ENCODE measurements at places on chromosomes 4 and X.

- no peak for DNase-seq
Observed at GRCh38 chr4:15793506-15794363, 15.6 kb downstream of the CD38 start.

GRCh38 chr4:86921608-86922252, 13.1 kb upstream of the AFF1 start:
- DNase-seq = no peak

DNA sequence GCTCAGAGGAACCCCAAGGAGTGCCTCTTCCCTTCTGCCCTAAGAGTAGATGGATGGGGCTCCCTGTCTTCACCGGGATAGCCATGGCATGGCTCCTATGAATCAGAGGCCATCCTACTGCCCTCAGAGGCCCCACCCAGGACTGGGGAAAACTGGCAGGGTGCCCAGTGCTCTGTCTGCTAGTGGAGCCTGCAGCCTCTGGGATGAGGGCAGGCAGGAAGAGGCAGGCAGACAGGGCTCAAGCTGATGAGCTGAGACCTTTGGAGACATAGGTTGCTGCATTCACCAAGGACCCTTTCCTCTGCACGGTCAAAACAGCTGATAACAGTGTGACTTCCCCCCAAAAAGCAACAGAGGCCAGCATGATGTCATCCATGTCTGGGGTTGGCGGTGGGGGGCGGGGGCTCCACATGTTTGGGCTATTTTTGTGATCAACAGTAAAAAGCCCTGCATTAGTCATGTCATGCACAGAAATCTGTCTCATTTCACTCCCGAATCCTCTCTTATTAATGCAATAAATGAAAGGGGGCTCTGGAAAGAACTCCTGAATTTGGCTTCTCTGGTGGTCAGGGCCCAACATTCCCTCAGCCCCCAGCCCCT, 207.6 kb upstream of the MAMLD1 start:
- peak; percentile 10 for DNase-seq

DNA sequence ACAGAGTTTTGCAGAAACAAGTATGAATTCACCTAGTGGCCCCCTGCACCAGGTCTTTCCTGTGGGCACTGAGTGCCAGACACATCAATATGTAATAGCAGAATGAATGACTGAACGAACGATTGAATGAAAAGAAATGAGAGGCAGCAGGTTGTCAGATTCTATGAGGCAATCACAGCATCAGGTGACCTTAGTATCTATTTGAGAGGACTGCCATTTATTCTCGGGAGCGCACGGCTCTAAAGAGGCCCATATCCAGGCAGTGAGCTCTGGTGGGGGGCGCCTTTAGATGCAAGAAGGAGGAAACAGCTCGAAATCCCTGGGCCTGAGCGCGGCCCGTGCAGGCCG, 528 bp upstream of the SLC25A4 start:
- DNase-seq = no peak

GRCh38 chrX:153866302-153867019, 19.5 kb downstream of the L1CAM start:
- DNase-seq = no peak

GRCh38 chrX:44440006-44440405, 96.5 kb upstream of the EFHC2 start:
- no peak for DNase-seq

DNA sequence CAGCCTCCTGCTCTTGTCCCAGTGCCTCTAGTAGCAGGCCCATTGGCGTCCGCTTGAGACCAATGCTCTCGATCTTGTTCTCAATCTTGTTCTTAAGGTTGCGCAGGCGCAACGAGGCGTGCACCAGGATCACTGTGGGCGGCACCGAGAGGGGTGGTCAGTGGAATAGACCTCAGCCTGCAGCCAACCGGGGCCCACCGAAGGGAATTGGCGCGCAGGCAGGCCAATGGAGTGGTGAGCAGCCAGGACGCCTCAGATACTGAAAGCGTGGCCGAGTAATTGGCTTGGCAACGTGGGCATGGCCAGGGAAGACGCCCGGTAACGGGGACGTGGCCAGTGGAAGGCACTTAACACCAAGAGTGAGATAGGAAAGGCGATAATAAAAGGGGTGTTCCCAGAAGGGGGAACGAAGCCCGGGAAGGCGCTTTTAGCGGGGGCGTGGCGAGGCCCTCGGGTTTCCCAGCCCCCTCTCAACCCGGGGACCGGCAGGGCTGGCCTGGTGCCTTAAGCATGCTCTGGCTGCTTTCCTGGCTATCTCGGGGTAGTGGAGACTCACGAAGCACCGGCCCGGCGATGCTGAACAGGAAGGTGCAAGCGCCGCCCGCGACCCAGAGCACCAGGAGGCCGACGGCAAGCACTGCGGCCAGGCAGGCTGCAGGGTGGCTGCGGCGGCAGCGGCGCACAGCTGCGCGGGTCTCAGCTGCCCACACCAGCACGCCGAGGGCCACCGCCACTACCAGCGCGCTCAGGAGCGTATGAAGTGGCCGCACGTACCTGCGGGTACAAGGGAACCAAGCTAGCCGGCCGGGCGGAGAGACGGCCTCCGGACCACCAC, 1.7 kb downstream of the PRAF2 start:
- peak; percentile 21 for DNase-seq

GRCh38 chr4:101306764-101307615, 40.3 kb downstream of the PPP3CA start:
- no peak for DNase-seq

- no peak for DNase-seq
Observed at GRCh38 chrX:122115604-122116003, 1068.2 kb downstream of the GLUD2 start.

DNA sequence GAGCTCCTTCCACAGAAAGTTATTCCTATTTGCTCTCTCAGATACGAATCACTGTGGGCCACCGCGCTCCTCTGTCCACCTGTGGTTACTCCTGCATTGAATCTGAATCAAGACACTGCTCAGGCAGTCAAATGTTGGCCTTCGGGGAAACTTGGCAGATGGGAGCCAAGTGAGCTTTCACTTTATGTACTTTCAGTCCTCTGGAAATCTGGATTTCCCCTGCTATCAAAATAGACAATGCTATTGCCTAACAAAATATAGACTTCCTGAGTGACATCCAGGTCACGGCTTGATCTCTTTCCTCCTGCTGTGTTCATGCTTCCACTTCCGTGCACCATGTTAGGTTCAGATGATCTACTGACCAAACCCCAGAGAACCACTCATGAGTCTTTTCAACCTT, 43.8 kb downstream of the FHL1 start:
- no peak for DNase-seq

DNA sequence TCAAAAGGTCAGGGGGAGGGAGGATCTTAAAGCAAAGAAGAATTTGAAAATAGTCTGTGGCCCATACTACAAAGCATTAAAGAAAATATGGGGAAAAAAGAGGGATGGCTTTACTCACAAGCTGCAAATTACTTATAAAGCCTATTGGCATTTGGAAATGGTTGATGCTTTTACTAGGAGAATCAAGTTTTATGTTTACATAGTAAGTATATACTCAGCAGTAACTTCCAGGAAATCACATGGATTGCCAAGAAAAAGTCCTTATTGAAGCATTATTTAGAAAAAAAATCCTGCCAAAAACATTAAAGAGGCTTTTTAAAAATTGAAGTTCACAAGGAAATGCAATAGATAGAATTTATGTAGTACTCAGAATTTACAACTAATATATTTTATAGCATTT, 8.4 kb upstream of the SH3RF1 start:
- DNase-seq = no peak
